ENCODE measurements at places on chromosomes 4 and X.
A peak's percentile ranks its signal among the peaks of the same experiment; 100 is the strongest.

DNA sequence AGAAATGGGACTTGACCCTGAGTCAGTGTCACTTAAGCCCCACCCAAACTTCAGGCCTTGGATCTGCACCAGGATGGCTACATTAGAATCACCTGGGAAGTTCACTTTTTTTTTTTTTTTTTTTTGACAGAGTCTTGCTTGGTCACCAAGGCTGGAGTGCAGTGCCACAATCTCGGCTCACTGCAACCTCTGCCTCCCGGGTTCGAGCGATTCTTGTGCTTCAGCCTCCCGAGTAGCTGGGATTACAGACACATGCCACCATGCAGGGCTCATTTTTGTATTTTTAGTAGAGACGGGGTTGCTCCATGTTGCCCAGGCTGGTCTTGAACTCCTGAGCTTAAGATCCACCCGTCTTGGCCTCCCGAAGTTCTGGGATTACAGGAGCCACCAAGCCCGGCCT is 3.0 kb downstream of the NCBP2L start:
- no peak for DNase-seq

DNA sequence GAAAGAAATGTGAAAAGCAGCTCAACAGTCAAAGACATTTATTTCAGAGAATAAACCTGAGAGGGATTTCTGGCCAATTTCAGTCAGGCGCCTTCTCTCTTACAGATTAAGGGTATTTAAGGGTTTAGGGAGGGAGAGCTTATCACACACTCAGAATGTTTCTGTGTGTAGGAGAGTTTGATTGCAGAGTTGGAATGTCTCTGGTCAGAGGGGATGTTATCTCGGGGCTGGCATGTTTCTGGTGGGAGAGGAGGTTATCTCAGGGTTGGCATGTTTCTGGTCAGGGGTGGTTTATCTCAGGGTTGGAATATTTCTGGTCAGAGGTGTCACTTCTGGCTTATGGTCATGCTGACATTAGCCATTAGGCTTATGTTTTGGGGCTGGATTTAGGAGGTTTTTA is 1920.5 kb upstream of the PCDH7 start:
- no peak for DNase-seq

- no peak for DNase-seq
Observed at GRCh38 chr4:39873823-39874222, 103.9 kb downstream of the PDS5A start.

GRCh38 chr4:169314906-169315305 is 44.1 kb upstream of the SH3RF1 start:
- DNase-seq = peak; percentile 55

DNA sequence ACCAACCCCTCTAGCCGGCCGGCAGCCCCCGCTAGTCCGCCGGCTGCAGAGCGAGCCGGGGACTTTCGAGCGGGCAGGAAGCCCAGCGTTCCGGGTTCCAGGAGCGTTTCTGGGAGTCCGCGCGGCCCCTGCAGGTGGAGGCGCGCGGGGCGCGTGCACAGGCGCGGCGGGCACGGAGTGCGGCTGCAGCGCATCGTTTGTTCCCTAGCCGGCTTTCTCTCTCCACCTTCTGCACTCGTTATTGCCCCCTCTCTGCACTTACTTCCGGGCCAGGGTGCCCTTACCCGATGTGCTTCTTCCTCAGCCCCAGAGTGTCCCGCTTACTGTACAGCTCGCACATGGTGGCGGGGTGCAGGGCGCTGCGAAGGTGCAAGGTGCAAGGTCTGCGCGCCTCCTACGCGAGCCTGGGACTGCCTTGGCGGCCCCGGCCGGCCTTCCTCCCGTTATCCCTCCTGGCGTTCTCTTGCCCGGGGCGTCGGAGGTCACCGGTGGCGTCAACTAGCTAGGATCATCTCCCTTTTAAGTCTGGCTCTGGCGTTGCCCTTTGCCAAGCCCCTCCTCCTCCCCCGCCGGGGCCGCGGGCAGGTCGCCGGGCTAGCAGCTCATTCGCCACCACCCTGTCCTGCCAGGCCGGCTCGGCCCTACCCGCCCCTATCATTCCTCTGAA is at the start of gene ETNPPL:
Gene ETNPPL, minus strand, starts transcription at position 495 of the 667 bp plus-strand sequence. Its CDS starts 155 bp downstream, at position 340.
- DNase-seq = no peak

DNA sequence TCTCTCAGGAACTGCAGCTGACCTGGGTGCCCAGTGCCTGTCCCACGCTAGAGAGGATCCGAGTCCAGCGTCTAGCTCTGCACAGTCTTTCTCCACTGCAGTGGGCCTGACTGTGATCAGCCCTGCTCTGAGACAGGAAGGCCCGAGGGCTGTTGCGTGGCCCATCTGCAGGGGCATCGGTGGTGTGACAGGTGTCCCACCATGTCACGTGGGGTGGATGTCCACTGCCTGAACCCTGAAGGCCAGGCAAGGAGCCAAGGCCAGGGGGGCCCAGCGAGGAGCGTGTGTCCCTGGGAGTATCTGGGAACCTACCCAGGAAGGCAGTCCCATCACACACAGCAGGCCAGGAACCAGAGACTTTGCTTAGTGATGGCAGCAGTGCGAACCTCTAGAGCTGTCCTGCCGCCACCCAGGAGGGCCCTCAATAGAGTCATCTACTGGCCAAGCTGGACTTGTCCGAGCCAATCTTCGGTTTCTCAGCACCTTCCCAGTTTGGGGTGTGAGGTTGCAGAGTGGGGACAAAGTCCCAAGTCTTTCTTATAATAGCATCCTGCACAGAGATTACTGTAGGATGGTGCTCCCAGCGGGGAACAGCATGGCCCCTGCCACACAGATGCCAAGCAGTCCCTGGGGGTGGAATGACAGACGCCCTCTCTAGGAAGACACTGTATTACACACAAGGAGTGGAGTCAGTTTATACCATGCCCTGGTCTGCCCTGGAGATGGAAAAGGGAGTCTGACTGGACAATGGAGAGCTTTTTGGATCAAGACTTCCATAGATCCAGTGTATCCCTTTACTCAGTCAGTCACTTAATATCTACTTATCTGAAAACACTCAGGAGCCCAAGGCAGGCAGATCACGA is 38.3 kb downstream of the DCTD start:
- DNase-seq = no peak

GRCh38 chr4:6746721-6747293 is 30.8 kb downstream of the BLOC1S4 start:
- DNase-seq = no peak

GRCh38 chrX:63270873-63271272 is 80.3 kb downstream of the SPIN4 start:
- no peak for DNase-seq

DNA sequence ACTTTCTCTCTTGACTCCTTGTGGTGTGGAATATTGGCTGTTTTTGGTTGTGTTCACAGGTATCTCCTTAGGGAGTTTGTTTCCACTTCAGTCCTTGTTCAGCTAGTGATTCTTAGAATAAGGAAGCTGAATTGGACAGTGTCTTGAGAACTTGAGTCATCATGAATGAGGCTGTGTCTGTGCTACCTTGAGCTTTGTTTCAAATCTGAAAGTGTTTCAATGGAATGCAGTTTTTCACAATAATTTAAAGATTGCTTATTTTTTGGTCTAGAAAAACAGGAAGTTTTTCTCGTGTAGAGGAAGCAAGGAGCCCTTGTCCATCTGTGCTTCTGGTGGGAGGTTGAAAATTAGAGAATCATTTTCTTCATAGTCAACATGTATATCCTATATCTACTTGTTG is 76.5 kb downstream of the ZNF518B start:
- DNase-seq = no peak

- DNase-seq = no peak
Observed at GRCh38 chr4:5488413-5488812, 219.9 kb downstream of the EVC2 start.

- no peak for DNase-seq
Observed at GRCh38 chrX:154490021-154490413, 412 bp downstream of the SLC10A3 start.

DNA sequence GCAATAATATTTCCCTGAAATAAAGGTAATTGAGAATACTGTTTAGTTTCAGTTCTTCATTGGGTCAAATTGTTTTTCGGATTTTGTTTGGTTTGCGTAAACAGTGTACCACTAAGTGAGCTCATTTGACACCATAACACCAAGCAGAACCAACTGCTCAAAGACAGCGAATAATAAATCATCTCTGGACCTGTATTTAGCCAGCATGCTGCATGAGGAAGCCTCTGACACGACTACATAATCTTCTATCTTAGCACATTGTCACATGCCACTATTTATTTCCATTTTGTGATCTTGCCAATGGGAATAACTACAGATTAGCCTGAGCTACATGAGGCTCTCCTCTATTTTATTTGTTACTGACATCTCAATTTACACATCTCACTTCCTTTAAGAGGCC is 12.1 kb upstream of the PRKG2 start:
- DNase-seq = no peak

DNA sequence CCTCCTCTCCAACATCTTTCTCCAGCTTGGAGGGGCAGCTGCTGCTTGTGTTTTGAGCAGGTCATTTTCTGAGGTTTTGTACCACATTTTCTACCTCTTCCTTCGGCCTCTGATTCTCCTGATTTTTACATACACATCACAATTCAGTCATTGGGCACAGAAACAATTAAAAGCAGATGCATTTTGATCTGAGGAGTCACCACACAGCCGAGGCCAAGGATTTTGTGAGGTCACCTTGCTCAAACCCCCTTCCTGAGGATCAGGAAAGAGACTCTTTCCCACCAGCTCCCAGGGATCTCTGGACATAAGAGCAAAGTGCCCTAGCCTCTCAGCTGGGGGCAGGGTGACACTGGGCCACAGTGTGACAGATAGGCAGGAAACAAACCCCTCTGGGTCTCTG is 5.4 kb upstream of the FATE1 start:
- DNase-seq = no peak

- DNase-seq = no peak
Observed at GRCh38 chrX:22699581-22700091, 300.1 kb upstream of the DDX53 start.

- peak; percentile 31 for DNase-seq
Observed at GRCh38 chr4:169024762-169025161, 14.7 kb upstream of the CBR4 start.

DNA sequence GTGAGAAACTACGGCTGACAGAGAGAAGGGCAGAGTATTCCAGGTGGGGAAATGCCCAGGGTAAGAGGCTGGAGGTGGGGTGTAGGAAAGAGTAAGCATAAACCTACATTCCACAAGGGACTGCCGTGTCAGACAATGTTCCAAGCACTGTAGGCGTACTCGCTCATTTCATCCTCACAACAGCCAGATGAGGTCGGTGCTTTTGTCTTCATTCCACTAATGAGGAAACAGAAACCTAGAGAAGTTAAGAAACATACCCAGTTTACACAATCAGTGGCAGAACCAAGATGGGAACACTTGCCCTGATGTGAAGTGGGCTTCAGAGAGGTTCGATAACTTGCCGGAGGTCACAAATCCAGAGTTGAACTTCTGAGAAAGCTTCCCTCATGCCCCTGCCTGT is 4.6 kb downstream of the SASH3 start:
- no peak for DNase-seq

DNA sequence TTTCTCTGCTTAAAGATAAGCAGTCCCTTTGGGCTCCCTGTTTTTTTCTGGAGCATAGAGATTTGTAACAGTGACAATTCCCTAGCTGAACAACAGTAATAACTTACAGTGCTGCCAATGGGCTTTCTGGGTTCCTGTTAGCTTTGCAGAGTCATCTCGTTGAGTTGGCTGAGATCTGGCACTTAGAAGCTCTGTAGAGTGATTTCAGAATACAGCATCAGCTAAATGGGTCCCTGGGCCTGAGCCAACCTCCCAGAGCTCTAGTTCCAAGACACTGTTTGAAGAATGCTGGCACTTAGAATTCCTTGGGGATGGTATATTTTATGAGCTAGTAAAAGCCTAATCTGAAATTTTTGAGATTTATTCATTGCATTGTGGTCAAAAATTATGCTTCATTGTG is 43.5 kb upstream of the SERTM2 start:
- DNase-seq = peak; percentile 52

DNA sequence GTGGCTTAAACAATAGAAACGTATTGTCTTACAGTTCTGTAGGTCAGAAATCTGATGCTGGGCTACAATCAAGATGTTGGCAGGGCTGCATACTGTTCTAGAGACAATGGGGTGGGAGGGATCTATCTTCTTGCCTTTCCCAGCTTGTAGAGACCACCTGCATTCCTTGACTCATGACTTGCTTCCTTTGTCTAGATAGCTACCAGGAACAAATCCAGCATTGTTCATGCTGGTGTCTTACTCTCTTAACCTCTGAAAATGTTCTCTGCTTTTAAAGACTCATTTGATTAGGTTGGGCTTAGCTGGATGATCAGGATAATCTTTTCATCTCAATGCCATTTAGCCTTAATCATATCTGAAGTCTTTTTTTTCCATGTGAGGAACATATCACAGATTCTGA is 169.0 kb downstream of the ZNF330 start:
- DNase-seq = no peak

- DNase-seq = no peak
Observed at GRCh38 chr4:87087015-87087414, 133.4 kb downstream of the KLHL8 start.

GRCh38 chr4:24730256-24731001 is 64.9 kb upstream of the SOD3 start:
- DNase-seq = no peak

DNA sequence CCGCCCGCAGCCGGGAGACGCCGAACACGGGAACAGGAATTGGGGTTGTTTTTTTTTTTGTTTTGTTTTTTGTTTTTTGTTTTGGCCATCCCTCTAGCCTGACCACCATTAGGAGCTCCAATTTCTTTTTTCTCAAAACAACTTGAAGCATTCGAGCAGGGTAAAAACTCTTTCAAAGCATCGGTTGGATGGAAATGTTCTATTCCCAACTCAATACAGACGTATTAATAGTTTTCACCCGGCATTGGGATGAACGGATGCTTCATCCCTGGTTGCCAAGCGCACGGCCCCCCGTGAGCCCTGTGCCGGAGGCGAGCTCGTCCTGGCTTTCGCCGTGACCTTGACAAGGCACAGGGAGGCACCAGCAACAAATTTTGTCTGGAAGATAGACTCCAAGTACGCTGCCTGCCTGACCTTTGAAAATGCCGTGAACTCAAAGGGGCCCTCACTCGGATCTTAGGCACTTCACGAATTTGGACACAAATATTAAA is 352 bp upstream of the MAP3K15 start:
- no peak for DNase-seq

GRCh38 chrX:109187473-109188168 is 294.3 kb downstream of the GUCY2F start:
- no peak for DNase-seq

DNA sequence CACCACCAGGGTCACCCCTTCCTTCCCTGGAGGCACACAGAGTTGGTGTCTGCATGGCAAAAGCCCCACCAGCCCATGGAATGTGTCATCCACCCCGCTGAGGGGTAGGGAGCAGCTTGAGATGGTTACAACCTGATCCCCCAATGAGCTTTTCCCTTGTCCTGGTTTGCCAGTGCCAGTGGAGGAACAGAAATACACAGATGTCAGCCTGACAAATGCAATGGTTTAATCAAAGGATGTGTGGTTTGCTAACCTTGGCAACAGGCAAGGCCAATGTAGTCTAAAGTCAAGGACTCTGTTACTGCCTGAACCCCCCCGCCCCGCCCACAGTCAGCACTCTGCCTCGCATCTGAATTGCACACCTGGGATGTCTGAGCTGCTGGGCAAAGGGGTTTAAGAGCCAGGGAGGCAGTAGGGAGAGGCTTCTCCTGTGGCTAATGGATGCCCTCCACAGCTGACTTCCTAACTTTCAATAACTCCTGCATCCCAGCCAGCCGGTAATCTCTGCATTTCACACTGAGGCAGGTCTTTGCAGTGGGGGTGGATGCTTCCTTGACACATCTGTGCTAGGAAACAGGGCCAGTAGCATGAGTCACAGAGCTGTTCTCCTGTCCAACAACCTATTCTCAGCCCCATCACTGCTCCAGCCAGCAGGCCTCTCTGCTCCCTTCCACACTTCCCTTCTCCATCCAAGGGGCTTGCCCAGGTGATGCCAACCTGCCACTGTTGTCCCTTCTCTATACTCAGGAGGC is 137.5 kb downstream of the AMMECR1 start:
- DNase-seq = no peak

GRCh38 chr4:111435986-111436744 is 709.1 kb upstream of the FAM241A start:
- DNase-seq = no peak

All from NCI-H1436 (cell line).